ENCODE measurements at places on chromosomes 2 and 18. TPM values are rescaled to one million over a fixed set of nuclear protein-coding genes. Genes with fewer than 3 reads are reported as not detected.

GRCh38 chr2:47896450-47896968 lies 9.8 kb downstream of the FBXO11 start:
- DNase-seq = no peak

DNA sequence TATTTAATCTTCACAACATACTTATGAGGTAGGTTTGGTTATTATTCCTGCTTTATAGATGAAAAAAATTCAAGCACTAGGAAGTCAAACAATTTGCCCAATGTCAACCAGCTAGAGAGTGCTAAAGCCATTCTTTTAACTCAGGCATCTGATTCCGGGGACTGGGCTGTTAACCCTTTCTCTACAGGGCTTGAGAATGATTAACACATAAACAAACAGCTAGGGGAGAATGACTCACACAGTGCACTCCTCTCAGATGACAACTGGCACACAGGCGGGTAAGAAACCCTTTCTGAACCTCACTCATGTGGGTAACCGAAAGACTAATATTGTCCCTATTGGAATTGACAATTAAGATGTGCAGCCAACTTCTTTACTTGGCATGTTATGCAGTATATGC lies 86.3 kb upstream of the FSHR start:
- no peak for DNase-seq

DNA sequence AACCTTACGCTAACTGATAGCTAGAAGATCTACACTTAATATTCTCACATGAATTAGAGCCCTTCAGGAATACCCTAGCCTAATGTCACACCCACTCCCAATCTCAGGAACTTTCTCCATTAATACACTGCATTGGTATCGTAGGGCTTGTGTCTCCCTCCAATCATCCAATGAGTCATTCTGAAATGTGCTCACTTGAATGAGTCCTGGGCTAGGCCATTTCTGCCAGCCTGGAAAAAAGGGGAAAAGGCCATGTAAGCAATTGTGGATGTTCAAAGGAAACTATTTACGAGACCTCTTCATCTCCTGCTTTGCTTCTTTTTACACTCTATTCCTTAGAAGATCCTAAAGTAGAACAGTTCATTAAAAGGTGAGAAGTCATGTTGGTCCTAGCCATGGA lies 18.8 kb downstream of the ZEB2 start:
- no peak for DNase-seq

DNA sequence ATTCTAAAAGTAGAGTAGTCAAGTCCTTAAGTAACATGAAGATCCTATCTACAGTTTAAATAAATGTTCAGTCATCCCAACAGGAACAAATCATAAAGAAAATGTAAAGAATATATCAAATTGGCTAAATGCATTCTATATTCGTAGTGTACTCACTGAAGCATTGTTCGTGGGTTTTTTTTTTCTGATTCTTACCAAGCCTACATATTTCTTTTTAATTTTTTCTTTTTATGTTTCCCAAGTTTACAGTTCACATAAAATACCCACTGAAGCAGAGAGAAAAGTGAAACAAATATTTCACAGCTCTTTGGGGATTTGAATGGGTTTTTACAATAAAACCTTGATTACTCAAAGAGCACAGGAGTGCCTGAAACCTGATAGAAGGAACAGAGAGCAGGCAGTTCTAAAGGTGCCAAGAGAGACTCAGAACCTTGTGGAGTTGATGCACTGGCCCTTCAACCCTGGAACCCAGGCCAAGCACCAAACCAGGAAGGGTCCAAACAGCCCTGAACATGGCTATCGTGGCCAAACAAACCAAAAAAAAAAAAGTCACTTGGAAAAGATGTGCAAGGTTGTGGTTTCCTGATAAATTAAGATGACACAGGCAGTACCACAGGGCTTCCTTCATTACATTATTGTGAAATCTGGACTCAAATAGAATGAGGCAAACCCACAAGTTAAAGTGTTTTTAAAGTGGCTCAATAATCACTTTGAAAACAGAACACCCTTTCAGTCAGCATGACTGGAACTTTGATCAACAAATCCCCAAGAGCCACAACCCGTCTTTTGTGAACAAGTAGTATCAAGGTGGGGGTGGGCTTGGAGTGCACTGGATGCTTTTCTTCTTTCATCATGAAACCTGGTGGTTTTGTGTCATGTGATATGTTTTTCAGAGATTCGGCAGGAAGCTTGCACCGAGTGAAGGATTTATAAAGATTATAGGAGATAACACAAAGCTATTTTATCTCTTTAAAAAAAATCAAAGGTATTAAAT lies 245.0 kb upstream of the FN1 start:
- DNase-seq = no peak

DNA sequence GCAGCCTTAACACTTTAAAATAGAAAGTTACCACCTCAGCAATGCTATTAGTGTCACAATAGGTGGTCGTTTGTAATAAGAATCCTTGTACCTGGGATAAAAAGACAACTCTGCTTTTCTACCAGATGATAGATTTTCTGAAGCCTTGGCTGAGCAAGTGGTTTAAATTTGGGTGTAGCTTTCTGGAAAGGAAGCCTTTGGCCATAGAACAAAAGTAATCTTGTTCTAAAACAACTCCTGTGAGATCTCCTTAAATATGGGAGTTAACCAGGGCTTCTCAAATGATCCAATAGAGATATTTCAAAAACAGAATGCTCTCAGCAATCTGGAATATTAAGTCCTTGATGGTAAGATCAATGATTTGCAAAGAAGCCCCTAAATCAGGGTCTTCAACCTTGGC lies 261.6 kb downstream of the ZNF516 start:
- no peak for DNase-seq

The HOXD4 gene
- total RNA-seq = 3.5 TPM

The ABCG8 gene
- total RNA-seq = not detected

The CARF gene
- 8.8 TPM for total RNA-seq

DNA sequence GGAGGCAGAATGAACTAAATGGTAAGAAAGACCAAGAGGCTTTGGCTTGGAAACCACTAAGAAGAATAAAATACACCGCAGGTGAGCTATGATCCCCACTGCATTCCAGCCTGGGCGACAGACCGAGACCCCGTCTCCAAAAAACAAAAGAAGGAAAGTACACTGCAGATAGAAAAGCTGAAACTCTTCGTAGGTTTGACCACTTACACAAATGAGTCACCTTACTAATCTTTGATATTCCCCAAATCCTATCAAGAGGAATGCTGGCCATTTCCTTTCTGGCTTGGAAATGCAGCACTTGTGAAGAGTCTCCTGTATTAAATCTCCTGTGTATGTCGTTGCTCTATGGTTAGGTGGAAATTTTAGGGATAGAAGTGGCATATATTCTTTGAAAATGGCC lies 108.8 kb downstream of the MTCL1 start:
- DNase-seq = no peak

DNA sequence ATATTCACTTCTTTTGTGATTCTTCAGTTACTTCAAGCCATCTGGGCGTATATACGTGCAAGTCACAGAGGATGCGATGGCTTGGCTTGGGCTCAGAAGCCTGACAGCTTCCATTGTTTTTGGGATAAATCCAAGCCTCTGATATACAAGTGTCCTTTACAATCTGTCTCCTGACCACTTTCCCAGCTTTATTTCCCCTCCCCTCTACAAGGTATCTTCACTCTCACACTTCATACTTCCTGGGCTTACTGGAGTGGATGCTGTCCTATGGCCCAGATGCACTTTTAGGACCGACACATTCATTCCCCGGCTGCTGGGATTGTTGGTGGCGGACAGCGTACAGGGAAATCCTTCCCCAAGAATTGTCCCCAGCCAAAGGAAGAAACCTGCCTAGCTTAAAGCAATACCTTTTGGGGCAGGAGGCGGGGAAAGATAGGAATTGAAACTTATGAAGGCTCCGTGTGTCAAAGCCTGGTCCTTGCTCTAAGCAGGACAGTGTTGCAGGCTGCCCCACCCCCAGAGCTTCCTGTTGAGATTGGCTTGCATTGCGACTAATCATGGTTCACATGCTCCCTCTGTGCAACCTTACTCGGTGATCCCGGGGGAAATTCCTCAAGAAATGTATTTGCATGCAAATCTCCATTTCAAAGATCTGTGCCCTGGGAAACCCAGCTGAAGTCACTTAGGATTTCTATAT lies 802.9 kb upstream of the ID2 start:
- DNase-seq = no peak

- no peak for DNase-seq
Measured at GRCh38 chr2:9380702-9381628, 42.4 kb downstream of the ITGB1BP1 start.

The DHX57 gene
- 27.0 TPM for total RNA-seq

The SLC8A1 gene
- 0.80 TPM for total RNA-seq

DNA sequence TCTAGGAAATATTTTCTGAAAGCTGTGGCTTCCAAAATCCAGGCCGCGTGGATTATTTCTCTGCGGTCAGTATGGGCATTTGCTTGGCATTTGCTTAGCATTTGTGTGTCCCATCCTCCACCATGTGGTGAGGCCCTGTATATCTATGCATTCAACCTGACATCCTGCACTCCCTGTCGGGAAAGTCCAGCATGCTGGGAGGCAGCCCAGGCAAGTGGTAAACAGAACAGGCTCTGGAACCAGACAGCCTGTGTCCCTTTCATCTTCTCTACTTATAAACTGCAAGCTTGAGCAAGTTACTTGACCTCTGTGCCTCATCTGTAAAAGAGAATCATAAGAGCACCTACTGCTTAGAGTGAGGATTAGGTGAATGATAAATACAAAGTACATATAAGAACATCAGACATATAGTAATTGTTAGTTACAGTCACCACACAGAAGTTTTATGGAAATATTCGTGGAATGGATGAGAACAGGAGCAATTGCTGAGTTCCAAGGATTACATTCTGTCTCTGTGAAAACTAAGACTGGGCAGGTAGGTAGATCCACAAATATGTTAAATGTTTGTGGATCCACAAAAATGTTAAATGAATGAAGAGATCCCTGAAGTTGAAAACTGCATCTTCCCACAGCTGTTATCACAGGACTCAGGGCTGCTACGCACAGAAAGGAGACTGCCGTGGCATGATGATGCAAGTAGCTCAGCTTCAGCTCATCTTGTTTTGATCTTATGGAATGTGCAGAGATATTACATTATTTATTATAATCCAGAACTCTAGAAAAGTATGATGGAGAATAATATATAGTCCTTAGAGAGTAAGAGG lies 317.0 kb upstream of the MMADHC start:
- no peak for DNase-seq

Measured in endothelial cell (in vitro differentiated cells).